GM04503 (cell line): ENCODE measurements at places on chromosomes 1 and 21.

DNA sequence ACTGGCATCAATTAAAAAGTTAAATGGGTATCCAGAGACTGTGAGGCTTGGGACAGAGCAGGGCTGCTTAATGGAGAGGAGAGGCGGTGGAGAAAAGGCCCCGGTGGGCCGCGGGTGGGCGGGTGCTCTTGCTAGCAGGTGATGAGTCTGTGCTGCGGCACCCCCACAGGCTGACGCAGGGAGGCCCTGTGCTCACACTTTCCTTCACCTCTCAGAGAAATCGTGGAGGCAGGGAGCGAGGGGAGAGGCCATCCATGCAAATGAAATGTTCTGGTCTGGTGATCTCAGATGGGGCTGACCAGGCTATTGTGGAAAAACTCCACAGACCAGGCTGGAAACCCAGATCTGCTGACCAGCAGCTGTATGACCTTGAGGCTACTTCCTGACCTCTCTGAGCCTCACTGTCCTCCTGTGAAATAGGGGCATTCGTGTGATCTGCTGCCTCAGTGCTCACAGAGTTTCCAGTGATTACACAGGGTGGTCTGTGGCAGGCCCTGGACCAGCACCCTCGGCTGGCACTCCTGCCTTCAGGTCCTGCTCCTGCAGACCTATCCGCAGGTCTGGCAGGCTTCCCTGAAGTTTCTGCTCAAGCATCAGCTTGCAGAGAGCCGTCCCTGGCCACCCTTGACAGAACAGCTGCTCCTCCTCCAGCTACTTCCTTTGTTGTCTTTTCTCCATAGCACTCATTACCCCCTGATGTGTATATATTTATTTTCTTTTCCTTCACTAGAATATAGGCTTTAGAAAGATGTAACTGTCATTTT lies 89.2 kb downstream of the BEND5 start:
- DNase-seq: no peak

DNA sequence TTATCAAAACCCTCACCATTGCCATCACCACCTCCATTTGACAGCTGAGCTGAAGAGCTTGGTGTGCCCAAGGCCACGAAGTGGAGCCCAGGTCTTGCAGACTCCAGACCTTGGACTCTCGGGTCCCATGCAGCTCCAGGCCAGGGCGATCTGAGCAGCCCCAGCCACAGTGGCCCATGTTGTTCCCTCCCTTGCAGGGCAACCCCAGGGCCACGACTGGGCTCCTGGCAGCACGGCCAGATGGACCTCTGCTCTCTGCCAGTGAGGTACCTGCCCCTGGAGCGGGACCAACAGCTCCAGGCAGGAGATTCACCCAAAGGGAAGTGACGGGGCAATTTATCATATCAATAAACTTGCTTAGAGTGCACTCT lies 182.7 kb upstream of the VAMP3 start:
- DNase-seq: no peak

GRCh38 chr1:152252157-152252556 lies 28.2 kb upstream of the HRNR start:
- no peak for DNase-seq

- DNase-seq: no peak
These were observed 1.8 kb upstream of the WLS start for GRCh38 chr1:68234094-68234493.

DNA sequence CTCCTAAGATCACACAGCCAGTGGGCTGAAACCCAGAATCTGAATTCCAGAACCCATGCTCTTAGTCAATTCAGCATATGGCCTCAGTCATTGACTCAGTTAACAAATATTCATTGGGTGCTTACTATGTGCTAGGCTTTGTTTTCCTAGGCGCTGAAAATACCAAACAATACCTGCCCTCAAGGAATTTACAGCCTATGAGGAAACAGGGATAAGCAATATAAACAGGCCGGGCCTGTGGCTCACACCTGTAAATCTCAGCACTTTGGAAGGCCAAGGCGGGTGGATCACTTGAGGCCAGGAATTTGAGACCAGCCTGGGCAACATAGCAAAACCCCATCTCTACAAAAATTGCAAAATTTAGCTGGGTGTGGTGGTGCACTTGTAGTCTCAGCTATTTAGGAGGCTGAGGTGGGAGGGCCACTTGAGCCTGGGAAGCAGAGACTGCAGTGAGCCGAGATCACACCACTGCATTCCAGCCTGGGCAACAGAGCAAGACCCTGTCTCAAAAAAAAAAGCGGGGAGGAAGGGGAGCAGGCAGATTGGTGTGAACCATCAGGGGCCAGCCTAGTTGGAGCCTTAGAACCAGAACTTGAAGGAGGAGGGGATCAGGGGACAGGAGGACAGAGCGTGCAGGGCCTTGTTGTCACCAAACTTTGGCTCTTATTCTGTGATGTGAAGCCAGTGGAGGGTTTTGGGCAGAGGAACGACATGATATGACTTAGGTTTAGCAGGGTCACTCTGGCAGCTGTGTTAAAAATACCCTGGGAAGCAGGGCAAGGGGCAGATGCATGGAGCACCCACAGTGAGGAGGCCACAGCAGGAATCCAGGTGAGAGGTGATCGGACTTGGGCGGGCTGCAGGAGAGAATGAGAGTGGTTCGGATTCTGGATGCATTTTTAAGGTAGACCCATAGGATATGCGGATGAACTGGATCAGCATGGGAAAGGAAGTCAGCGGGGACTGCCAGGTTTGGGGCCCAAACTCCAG lies 5.8 kb downstream of the TINAGL1 start:
- no peak for DNase-seq

- no peak for DNase-seq
These were observed 678 bp downstream of the LSM10 start for GRCh38 chr1:36397083-36397377.

DNA sequence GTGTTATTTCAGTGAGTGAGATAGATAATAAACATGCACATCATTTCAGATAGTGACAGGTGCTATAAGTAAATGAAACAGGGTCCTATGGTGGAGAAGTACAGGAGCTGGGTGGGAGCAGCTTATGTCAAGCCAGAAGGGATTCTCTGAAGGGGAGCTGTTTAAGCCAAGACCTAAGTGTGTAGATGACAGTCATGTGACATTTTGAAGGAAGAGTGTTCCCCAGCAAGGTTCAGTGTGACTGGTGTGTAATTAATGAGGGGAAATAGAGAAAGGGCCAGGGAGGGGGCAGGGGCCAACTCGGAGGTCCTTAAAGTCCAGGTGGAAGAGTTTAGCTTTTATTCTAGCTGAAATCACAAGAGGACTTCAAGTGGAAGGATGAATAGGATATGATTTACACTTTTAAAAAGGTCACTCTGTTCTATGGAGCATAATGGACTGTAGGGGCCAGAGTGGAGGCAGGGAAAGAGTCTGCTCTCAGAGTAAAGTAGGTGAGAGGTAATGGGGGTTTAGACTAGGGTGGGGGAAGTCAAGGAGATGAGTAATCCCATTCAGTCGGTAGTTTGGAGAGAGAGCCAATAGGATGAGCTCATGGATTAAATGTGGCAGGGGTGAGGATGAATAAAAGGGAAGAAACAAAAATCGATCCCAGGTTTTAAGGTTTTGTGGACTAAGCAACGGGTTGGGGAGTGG lies 243.1 kb downstream of the CACNA1E start:
- no peak for DNase-seq

DNA sequence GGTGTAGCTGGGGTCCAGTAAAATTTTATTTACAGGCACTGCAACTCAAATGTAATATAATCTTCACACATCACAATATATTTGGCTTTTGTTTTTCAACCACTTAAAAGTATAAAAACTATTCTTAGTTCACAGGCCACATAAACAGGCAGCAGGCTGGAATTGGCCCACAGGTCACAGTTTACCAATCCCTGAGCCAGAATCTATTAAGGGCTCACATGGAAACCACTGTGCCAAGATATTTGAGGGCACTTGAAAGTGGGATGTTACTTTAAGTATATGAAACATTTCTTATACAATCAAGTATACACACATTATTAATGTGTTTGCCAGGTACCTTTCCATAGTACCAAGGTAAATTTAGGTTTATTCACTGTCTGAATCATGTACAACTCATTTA lies 71.9 kb upstream of the PRDX6 start:
- DNase-seq: no peak

DNA sequence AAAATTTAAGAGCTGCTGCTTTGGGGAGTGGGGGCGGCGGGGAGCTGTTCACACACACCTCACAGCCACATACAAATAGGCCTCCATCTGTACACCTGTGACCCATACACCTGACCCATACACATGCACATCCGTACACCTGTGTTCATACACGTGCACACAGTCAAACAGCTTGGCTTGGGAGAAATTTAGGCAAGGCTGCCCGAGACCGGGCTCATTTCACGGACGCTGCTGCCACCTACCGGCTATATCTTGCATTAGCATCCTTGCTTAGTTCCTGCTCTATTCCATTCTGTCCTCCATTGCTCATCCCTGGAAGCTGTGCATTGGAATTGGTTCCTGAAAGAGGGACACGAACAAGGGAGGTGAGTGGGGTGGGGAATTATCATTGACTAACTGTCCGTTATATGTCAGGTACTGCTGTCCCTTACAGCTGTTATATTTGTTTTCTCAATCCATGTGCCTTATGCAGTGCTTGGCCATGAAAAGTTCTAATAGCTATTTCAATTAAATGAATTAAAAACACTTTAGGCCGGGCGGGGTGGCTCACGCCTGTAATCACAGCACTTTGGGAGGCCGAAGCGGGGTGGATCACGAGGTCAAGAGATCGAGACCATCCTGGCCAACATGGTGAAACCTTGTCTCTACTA lies 37.1 kb upstream of the EPB41 start:
- DNase-seq: no peak

DNA sequence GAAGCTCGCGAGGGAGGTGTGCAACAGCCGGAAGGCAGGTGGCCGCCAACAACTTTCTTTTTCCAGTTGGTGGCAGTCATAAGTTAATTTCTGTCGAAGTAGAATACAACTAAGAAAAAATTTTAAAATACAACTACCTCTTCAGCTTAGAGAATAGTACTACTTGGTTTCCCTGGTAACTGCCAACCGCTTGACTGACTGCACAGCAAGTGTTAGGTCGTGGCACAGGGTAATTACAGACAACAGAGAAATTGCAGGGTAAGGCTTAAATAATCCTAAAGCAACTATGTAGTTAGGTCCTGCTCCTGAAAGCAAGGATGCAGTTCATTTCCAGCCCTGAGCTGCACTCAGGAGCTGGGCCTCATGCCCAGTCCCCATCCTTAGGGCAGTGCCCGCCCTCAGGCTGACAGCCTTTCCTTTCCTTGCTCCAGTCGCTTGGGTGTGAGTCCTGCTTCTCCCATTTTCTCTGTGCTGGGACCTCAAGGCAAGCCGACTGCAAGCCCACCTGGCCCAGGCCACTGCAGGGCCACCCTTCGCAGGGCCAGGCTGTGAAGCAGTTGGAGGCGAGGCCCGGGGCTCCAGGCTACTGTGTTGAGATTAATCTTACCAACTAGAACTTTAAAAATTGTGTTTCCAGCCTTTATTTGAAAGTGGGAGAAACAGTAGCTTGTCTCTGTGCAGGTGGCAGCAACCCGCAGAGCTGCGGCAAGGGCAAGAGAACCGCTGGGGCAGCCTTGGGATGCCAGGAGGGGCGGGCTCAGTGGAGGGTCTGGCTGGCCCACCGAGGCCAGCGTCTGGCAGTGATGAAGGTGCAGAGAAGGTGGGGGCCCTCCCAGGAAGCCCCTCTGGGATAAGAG lies 148.3 kb downstream of the PCBP3 start:
- no peak for DNase-seq

- no peak for DNase-seq
These were observed 427 bp downstream of the WNT3A start for GRCh38 chr1:228007049-228007800.

- DNase-seq: peak; percentile 90
These were observed 10.1 kb downstream of the CFAP45 start for GRCh38 chr1:159889821-159890252.

DNA sequence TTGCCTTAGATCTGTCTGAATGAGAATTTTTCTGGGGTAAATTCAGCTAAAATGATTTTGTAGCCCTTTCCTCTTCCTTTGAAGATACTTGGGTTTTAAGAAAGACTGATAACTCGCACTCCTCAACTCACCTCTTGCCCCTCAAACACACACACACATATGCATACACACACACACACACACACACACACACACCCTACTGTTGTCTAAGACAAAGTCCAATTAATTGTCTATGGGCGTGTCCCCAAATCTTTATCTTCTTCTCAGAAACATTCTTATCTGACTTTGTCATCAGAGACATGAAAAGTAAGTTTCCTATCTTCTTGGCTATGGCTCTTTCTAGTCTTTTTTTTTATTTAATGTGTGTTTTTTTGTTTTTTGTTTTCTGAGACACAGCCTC lies 36.1 kb upstream of the SMYD2 start:
- no peak for DNase-seq

- DNase-seq: no peak
These were observed 61.4 kb upstream of the BTG3 start for GRCh38 chr21:17674106-17674505.

- DNase-seq: no peak
These were observed 1.1 kb downstream of the WNT3A start for GRCh38 chr1:228007801-228008341.

DNA sequence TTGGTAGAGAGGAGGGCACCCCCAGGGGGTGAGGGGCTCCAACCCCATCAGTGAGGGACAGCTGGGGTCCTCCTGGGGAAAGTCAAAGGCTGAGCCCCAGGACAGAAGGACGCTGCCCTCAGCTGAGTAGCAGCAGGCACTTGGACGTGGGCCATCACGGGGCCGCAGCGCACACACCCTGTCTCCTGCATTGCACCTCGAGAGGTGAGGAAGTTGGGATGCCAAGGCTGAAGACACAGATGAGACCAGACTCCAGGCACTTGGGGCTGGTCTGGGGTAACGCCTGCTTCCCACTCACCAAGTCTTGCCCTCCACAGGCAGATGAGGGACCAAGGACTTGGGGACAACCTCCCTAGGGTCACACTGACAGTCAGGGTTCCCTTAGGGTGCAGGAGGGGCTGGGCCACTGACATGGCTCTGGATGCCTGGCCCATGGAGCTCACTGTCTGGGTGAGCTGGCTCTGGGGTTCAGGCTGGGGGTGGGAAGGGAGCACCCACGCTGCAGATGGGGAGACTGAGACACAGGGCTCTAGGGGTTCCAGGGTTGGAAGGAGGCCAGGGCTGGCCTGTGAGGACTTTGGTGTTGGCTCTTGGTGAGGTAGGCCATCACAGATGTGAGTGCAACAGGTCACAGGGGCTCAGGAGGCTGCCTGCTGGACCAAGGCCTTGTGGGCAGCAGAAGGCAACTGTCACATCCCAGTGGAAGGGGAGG lies 16.6 kb upstream of the ZNF678 start:
- DNase-seq: no peak

- DNase-seq: no peak
These were observed 57.7 kb downstream of the NMNAT2 start for GRCh38 chr1:183360473-183360872.

DNA sequence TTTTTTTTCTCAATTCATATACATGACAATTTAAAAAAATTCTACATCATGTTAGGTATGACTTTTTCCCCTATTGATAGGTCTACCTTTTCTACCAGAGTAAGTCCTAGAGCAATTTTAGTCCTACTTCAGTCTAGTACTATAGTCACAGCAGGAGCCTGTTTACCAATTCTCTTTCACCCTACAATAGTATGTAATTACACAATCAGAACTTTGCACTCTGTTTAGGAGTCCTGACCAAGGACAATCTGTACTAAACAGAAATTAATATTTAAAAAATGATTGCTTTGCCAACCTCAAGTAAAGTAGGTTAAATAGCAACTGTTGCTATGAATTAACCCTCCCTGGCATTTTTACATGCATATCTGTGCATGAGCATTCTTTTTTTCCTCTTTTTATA lies 810 bp upstream of the CYP4A11 start:
- DNase-seq: no peak

GRCh38 chr1:47031585-47031984 lies 8.1 kb downstream of the CYP4X1 start:
- no peak for DNase-seq

GRCh38 chr21:26972192-26972591 lies 5.3 kb upstream of the ADAMTS5 start:
- no peak for DNase-seq
